Midbrain (tissue), 1 donor: ENCODE measurements at places on chromosomes 7 and 10.

DNA sequence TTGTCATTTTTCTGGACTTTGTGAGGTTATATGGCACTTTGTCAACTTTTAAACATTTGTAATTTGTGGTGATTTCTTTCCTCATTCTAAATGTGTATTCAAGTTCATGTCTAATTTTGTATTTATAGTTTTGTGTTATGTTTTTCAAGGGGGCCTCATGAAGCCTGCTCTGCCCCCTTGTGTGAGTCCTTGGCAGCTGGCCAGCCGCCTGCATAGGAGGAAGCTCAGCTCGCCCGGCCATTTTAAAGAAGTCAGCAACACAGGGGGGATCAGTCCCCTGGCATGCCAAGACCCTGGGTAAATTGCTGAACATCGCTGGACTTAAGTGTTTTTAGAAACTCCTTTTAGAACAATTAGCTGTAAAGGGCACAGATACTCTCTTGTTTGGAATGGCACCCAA lies 123.0 kb downstream of the ANLN start:
- no peak for DNase-seq

GRCh38 chr10:62843600-62843999 lies 27.4 kb upstream of the EGR2 start:
- no peak for DNase-seq

- no peak for DNase-seq
These were observed 47.7 kb upstream of the ATRNL1 start for GRCh38 chr10:115045499-115045898.

GRCh38 chr7:124429923-124430322 lies 335.7 kb downstream of the GPR37 start:
- no peak for DNase-seq

- DNase-seq: no peak
These were observed 940 bp downstream of the NSMCE4A start for GRCh38 chr10:121974019-121974534.

GRCh38 chr10:131027256-131027655 lies 284.3 kb downstream of the TCERG1L start:
- DNase-seq: no peak

DNA sequence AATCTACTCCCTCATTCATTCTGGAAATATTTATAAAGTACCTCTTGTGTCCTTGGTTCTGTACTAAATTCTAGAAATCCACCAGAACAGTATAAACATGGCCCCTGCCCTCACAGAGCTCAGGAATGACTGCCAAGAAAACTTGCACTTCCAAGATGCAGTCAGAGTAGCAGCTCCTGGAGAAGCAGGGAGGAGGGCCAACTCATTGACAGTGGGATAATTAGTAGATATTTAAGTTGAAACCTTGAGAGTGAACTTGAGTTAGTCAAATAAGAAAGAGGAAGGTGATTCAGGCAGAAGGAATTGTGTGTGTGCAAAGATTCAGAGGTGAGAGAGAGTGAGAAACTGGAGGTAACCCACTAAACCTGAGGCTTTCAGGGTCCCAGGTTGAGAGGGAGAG lies 182.2 kb upstream of the INHBA start:
- no peak for DNase-seq

GRCh38 chr7:19519443-19520021 lies 189.3 kb downstream of the POLR1F start:
- DNase-seq: no peak

DNA sequence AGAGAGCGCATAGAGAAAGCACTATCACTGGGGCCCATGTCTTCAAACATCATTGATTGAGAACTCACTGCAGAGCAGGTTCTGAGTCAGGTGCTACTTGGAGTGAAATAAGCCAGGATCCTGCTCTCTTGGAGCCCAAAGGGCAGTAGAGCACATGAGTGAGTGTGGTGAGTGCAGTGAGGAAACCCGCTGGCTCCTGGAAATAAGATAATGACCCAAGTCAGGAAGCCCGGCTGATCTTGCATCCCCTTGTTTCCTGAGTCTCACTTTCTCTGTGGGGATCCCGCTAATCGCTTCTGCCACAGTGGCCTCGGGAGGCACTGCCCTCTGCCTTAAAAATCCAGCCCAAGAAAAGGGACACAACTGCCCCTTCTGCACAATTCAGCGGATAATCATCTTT lies 7.1 kb upstream of the FAM107B start:
- DNase-seq: no peak

- no peak for DNase-seq
These were observed 202.0 kb upstream of the SEMA3C start for GRCh38 chr7:81120803-81121202.

- no peak for DNase-seq
These were observed 130.4 kb downstream of the HIBADH start for GRCh38 chr7:27532314-27532713.

GRCh38 chr7:134630893-134631292 lies 15.8 kb upstream of the BPGM start:
- DNase-seq: no peak

DNA sequence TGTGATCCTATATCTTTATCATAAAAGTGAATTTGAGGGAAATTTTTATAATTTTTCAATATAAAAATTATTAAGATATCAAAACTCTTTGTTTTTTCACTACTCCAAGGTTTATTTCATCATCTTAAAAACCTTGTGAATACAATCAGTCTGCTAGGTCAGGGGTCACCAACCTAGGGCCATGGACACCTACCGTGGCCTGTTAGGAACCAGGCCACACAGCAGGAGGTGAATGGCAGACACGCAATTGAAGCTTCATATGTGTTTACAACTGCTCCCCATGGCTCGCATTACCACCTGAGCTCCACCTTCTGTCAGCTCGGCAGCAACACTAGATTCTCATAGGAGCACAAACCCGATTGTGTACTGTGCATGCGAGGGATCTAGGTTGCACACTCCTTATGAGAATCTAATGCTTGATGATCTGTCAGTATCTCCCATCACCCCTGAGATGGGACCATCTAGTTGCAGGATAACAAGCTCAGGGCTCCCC lies 271.2 kb upstream of the C7orf33 start:
- DNase-seq: no peak

- DNase-seq: no peak
These were observed 883 bp upstream of the TRA2A start for GRCh38 chr7:23532490-23533237.

DNA sequence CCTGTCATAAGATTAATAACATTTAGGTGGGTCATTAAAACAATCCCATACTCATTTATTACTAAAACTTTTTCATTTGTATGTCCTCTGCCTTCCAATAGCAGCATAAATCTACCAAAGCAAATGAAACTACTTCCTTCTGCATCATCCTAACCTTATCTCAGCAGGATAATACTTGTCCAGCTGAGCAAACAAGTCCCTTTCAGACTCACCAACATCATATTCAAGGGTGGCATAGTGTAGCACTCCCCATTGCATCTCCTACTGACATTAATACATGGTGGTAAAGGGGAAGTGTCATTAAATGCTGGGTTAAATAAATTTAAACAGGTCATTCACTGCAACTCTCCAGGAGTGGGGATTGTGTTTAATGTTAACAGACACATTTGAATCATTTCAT lies 3.4 kb upstream of the MINDY3 start:
- no peak for DNase-seq

DNA sequence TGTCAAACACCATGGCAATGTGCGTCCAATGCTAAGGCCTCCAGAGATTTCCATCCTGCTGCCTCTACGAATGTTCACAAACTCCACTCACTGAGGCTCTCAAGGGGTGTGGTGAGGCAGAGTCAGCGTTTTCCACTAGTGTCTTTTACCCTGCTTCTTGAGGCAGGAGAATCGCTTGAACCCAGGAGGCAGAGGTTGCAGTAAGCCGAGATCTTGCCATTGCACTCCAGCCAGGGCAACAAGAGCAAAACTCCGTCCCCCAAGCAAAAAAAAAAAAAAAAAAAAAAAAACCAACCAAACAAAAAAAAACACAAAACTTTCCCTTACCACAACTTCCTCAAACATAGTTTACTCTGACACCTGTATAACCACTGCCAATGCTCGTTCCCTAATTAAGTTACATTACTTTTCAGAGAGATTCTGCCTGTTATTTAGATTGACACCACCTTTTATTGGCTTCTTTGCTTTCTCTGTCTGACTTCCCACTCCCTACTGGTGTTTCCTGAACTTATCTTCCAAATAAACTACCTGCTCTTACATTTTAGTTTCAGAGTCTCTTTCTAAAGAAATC lies 102.1 kb upstream of the ZNF746 start:
- no peak for DNase-seq

GRCh38 chr10:104308439-104308903 lies 29.8 kb downstream of the ITPRIP start:
- DNase-seq: no peak

- no peak for DNase-seq
These were observed 45.3 kb downstream of the RASGEF1A start for GRCh38 chr10:43221419-43222209.

DNA sequence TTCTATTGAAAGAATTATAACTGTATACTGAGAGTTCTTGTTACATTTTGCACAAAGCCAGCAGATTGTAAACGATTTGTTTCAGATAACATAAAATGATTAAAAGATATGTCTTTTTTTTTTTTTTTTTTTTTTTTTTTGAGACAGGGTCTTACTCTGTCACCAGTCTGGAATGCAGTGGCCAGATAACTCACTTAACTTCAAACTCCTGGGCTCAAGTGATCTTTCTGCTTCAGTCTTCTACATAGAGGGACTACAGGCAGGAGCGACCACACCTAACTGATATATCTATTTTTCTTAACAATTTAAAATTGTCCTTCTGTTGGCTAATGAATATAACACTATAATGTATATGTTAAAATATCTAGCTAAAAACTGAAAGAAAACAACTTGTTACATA lies 317.3 kb upstream of the CACNA2D1 start:
- DNase-seq: no peak

DNA sequence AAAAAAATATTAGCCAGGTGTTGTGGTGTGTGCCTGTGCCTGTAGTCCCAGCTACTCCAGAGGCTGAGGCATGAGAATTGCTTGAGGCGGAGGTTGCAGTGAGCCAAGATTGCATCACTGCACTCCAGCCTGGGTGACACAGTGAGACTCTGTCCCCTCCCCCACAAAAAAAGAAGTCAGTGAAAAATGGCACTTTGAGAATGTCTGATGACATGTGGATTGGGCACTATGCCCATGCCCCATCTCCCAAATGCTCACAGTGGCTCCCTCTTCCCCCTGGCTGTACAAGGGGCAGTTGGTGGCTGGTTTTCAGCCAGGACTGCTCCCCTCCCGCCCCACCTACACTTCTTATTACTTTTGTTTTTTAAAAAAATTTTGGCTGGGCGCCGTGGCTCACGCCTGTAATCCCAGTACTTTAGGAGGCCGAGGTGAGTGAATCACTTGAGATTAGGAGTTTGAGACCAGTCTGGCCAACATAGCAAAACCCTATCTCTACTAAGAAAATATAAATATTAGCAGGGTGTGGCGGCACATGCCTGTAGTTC lies 26.1 kb downstream of the IL15RA start:
- no peak for DNase-seq

- no peak for DNase-seq
These were observed 123.7 kb downstream of the ANLN start for GRCh38 chr7:36513393-36513792.

DNA sequence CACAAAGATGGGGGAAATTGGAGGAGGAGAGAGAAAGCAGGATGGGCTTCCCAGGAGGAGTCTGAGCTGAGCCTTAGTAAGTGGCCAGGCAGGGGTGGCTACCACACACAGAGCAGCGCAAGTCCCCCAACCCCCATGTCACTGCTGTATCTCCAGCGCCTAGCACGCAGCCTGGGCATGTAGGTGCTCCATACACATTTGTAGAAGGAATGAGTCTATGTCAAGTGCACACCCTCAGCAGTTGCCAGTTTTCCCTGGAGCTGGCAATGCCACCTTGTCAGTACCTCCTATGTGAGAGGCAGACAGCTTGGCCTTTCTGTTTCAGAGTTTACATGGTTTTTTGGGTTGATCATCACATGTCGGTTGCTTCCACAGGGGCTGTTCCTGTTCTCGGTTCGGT lies 116.1 kb downstream of the CLEC2L start:
- no peak for DNase-seq

DNA sequence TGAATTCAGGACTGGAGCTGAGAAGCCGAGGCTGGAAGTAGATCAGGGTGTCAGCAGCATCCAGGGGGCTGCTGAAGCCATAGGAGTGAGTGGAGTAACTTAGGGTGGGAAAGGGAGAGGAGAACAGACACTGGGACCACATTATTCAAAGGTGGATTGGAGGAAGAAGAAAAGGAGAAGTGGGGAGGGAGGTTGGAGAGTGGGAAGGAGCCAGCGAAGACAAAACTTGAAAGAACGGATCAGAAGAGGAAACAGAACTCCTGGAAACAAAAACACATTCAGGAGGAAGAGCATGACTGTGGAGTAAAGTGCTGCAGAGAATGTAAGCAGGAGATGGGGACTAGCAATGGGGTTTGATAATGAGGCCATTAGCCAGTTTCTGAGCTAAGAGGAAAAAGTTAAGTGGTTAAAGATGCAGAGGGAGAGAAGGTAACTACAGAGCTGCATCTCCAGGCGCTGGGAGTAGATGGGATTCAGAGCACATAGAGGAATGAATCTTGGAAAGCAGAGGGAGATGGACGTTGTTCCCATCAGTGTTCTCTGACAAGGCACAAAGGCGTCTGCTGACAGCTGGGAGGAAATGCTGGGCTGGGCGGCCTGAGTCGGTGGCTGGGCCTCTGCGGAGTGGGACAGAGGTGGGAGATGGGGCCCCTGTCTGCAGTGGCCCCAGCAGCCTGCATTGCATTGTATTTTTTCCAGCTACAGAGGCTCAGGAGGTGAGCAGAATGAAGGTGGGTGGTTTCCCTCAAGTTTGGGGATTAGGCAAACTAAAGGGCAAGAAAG lies 63.1 kb upstream of the LEP start:
- DNase-seq: no peak

DNA sequence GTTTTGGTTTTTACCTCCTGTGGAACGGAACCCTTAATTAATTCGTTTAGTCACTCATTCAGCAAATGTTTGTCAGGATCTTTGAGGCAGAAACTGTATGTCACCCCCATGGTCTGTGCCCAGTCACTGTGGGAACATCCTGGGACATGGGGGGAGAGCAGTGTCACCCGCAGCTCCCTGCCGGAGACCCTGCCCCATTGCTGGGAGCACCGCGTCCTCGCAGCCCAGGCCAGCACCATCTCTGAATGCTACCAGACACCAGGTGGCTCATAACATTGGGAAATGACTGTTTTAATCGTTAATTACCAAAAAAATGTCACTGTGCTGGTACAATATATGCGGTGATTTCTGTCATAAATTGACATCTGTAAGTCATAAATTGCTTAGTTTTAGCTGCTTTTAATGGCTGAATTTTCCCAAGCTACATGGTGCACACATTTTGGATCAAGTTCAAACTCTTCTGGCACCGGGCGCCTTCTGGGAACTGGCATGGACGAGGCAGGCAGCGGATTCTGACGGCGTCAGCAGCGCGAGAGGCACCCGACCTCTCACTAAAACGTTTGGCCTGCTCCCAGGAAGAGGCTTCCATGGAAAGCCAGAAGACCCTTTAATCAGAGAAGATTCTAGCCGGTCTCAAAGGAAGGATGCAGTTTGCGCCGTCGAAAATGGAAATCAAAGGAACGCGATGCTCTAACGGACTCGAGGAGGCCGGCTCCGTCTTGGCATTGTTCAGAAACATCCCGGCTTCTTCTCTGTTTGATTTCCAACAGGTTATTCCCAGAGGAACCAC lies 184.2 kb downstream of the ADARB2 start:
- no peak for DNase-seq
